AG08396 (cell line): ENCODE measurements at places on chromosomes 12 and 14.
A peak's percentile ranks its signal among the peaks of the same experiment; 100 is the strongest.

- DNase-seq = no peak
Measured at GRCh38 chr12:68139941-68140340, 19.6 kb downstream of the IFNG start.

GRCh38 chr14:77825895-77826519 lies 26.1 kb downstream of the ADCK1 start:
- DNase-seq = no peak

- no peak for DNase-seq
Measured at GRCh38 chr12:103317220-103317619, 178.5 kb downstream of the C12orf42 start.

GRCh38 chr12:76740501-76740900 lies 23.4 kb upstream of the ZDHHC17 start:
- DNase-seq = no peak

- DNase-seq = peak; percentile 39
Measured at GRCh38 chr12:96986883-96987523, 79.9 kb downstream of the NEDD1 start.

DNA sequence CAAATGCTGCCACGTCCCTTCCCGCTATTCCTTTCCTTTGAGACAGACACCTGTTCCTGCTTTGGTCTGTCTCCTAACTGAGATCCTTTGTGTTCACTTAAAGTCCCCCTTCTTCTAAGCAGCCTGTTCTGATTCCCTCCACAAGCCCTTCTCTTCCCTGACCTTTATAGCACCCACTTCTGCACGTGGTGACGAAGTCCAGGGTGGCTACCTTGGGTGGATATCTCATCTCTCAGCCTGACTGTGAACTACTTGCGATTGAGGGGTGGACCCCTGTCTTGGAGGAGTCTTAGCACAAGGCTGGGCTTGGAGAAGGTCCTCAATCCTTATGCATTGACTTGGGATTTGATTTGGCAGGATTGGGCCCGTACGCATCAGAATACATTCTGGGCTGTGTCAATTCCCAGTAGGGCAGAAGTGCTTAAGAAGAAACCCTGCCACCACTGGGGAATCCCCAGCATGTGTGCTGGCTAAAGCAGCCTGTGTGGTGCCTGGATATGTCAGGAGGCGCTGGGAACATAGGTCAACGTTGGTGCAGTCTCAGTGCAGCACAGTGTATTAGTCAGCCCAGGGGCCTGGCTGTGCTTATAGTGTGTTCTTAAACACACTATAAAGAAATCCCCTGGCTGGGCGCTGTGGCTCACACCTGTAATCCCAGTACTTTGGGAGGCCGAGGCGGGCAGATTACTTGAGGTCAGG lies 23.6 kb downstream of the KRT80 start:
- DNase-seq = no peak

GRCh38 chr14:94631536-94632304 lies 19.5 kb downstream of the SERPINA3 start:
- no peak for DNase-seq

DNA sequence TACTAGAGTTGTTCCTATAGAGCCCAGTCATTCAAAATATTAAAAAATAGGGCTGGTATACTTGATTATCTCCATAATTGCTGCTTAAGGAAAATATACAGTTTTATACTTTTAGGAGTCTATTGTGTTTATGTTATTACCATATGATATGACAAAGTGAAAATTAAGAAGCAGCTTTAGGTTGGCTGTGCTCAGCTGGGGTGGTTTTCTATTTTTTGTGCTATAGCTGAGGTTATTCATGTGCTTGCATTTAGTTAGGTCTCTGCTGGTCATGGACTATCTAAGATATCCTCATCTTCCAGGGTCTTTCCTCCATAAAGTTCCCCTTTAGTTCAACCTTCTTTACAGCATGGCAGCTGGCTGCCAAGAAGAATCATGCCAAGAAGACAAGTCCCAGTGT lies 13.6 kb upstream of the LMO3 start:
- DNase-seq = no peak

DNA sequence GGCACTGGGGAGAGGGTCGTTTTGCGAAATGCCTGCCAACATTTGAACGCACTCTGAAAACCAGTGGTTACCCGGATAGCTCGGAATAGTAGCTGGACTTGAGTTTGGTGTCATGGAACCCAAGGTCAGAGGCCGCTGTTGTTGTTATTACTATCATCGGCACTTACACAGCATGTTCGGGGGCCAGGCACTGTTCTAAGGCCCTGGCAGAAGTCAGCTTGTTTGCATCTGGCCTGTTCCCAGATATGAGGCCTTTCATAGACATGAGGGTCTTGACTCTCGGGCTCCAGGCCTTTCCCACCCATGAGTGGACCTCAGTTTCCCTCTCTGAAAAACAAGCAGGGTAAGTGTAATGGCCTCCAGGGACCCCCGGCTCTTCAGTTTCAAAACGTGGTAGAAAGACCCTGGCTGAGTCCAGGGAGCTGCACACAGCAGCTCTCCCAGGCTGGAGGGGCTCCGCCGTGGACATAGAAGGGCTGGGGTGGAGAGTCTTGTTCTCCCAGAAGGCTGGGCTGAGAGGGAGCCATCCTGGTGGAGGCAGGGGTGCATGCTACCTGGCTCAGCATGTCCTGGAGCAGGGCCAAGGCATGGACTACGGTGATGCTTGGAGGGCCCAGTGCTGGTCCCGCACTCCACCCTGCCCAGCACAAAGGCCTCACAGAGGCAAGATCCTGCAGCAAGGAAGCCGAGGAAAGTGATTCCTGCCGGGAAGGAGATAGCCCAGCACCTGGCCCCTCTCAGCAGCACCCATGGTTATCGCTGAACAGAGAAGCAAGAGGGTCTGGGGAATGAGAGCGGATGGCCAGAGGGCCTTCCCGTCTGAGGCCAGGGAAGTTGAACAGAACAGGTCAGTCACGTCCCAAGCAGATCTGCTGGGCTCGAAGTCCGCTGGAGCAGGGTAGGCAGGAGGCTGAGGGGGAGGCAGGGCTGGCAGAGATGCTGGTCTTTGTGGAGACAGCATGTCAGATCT lies 63.5 kb upstream of the C14orf180 start:
- DNase-seq = no peak

DNA sequence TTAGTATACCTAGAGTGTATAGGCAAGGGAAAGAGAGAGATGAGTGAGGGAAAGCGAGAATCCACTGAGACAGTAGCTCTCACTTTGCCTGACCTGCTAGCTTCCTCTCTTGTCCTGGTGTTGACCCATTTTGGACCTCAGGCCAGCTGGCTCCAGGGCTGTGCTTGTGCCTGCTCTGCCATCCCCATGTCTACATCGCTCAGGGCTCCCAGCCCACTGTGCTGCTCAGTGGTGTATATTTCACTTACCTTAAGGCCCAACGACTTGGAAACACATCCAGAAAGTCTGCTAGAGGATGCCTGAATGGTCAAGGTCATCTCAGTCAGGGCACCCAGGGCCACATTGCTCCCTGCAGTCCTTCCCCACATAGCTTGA lies 964 bp upstream of the SERPINA4 start:
- DNase-seq = no peak

- DNase-seq = no peak
Measured at GRCh38 chr14:36974985-36975384, 197.4 kb downstream of the SLC25A21 start.
